Naive thymus-derived CD8-positive, alpha-beta T cell (primary cell): ENCODE measurements at places on chromosomes 11 and 22.
A peak's percentile ranks its signal among the peaks of the same experiment; 100 is the strongest.

DNA sequence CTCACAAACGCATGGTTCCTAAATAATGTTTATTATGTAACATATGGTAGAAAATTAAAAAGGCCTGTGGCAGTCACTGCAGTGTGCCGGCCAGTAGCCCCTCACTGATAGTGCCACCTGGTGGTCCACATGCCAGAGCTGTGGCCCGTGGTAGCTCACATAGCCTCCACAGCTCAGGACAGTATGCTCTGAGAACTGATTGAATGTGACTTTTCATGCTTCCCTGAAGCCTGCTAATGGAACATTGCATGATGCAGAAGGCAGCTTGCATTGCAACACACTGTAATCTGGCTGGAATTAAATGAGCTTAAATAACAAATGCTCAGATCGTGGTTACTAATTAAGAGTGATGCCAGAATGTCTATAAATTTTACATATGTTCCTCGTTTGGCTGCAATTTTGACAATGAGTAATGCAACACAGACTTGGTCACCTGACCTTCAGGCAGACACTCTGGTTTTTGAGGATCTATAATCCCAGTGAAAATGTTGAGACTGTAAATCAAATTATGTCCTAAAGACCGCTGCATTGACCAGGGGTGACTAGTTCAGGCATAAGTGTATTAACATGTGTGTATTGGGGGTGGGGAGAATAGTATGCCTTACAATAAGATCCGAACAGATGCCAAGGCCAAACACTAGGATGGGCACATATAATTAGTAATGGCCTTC is 566.4 kb downstream of the METTL15 start:
- H3K36me3 ChIP-seq = no peaks in the 10 kb centered on the region
- H3K4me3 ChIP-seq = no peak overlapping the region
- DNase-seq = no peak
- H3K4me1 ChIP-seq = no peaks in the 10 kb centered on the region

DNA sequence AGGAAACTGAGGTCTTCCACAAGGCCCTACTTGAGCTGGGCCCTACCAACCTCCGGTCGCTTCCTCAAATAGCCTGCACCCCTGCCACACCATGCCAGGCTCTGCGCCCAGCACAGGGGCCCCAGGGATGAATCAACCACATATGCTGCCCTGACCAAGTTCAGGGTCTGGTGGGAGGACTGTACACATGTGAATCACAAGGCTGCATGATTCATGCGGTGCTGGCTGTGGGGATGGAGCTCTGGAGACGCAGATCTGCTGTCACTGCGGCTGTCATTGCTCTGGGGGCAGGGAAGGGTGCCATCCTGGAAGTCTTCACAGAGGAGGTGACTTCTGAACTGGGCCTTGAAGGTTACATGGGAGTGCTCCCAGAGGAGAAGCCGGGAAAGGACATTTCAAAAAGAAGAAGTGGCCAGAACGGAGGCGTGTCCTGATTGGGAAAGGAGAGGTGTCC is 21.5 kb downstream of the CYTH4 start:
- peaks cover 51% of the 10 kb centered on the region for H3K36me3 ChIP-seq
- H3K4me1 ChIP-seq = peaks cover 95% of the 10 kb centered on the region
- peak overlapping the region; percentile 95 for H3K27ac ChIP-seq
- no peaks in the 10 kb centered on the region for H3K27me3 ChIP-seq
- H3K4me3 ChIP-seq = no peak overlapping the region
- DNase-seq = no peak

- no peaks in the 10 kb centered on the region for H3K27me3 ChIP-seq
- DNase-seq = no peak
- no peaks in the 10 kb centered on the region for H3K4me1 ChIP-seq
- H3K27ac ChIP-seq = no peak overlapping the region
- H3K4me3 ChIP-seq = no peak overlapping the region
These were observed 245.4 kb downstream of the GRIK4 start for GRCh38 chr11:120756931-120757330.

- no peak for DNase-seq
- H3K27ac ChIP-seq = no peak overlapping the region
- no peaks in the 10 kb centered on the region for H3K36me3 ChIP-seq
- H3K27me3 ChIP-seq = peaks cover 3% of the 10 kb centered on the region
- no peaks in the 10 kb centered on the region for H3K4me1 ChIP-seq
- no peak overlapping the region for H3K4me3 ChIP-seq
These were observed 118.7 kb upstream of the E2F8 start for GRCh38 chr11:19359221-19360000.

GRCh38 chr11:69479591-69480271 is 1.7 kb upstream of the LINC01488 start:
- H3K27me3 ChIP-seq = no peaks in the 10 kb centered on the region
- no peak for DNase-seq
- H3K4me3 ChIP-seq = no peak overlapping the region
- H3K36me3 ChIP-seq = no peaks in the 10 kb centered on the region

DNA sequence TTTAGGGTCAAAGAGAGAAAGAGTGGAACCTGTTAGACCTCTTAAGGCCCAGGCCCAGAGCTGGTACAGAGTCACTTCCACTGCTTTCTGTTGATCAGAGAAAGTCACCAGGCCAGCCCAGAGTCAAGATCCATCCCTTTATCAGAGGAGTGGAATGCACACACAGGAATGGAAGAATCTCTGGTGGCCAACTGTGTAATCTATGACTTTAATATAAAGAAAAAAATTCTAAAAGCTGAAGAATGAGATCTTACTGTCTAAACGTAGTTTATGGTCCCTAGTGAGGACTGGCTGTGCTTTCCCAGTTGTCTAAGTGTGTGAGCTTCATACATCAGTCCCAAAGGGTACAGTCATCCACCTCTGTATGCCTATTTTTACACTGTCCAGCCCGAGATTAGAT is 51.0 kb downstream of the PPFIBP2 start:
- peaks cover 39% of the 10 kb centered on the region for H3K36me3 ChIP-seq
- DNase-seq = no peak
- peaks cover 1% of the 10 kb centered on the region for H3K4me1 ChIP-seq
- no peak overlapping the region for H3K27ac ChIP-seq
- H3K27me3 ChIP-seq = peaks cover 1% of the 10 kb centered on the region
- H3K4me3 ChIP-seq = no peak overlapping the region

GRCh38 chr11:78266451-78266850 is 77.7 kb downstream of the USP35 start:
- H3K4me3 ChIP-seq = no peak overlapping the region
- DNase-seq = peak; percentile 2
- H3K27me3 ChIP-seq = no peaks in the 10 kb centered on the region
- H3K4me1 ChIP-seq = peaks cover 5% of the 10 kb centered on the region
- no peaks in the 10 kb centered on the region for H3K36me3 ChIP-seq

- peak overlapping the region; percentile 87 for H3K4me3 ChIP-seq
- peak; percentile 47 for DNase-seq
- H3K36me3 ChIP-seq = peaks cover 2% of the 10 kb centered on the region
- no peaks in the 10 kb centered on the region for H3K27me3 ChIP-seq
These were observed 1.2 kb downstream of the C2CD2L start for GRCh38 chr11:119108146-119108856.

DNA sequence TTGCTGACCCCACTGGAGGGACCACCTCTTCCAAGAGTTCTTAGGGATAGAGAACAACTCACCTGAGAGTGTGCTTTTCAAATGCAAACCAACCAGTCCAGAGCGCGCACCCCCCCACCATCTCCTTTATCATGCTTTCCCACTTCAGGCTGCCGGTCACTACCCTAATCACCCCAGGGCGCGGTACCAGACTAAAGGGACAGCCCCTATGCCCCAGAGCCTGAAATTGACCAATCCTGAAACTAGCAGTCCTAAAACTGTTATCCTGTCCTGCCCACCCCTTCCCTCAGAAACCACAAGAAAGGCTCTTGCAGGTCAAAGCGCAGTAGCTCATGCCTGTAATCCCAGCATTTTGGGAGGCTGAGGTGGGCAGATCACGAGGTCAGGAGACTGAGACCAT is 37.0 kb downstream of the NEAT1 start:
- no peaks in the 10 kb centered on the region for H3K36me3 ChIP-seq
- peaks cover 3% of the 10 kb centered on the region for H3K4me1 ChIP-seq
- H3K27me3 ChIP-seq = no peaks in the 10 kb centered on the region
- H3K4me3 ChIP-seq = no peak overlapping the region
- no peak overlapping the region for H3K27ac ChIP-seq

- H3K27ac ChIP-seq = no peak overlapping the region
- H3K36me3 ChIP-seq = no peaks in the 10 kb centered on the region
- no peak overlapping the region for H3K4me3 ChIP-seq
These were observed 61.9 kb downstream of the CYB5R2 start for GRCh38 chr11:7611411-7611810.

GRCh38 chr11:65043881-65044501 is 3.0 kb downstream of the SAC3D1 start:
- H3K27me3 ChIP-seq = no peaks in the 10 kb centered on the region
- DNase-seq = no peak
- peaks cover 6% of the 10 kb centered on the region for H3K36me3 ChIP-seq
- peak overlapping the region; percentile 51 for H3K27ac ChIP-seq
- H3K4me3 ChIP-seq = no peak overlapping the region
- H3K4me1 ChIP-seq = peaks cover 11% of the 10 kb centered on the region

DNA sequence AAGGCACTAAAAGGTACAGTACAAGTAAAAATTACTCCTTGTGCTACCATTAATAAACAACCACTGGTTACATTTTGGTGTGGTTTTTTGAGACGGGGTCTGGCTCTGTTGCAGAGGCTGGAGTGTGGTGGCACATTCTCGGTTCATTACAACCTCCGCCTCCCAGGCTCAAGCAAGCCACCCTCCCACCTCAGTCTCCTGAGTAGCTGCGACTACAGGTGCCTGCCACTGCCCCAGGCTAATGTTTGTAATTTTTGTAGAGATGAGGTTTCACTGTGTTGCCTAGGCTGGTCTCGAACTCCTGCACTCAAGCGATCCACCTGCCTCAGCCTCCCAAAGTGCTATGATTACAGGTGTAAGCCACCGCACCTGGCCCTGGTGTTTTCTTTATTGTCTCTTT is 20.8 kb downstream of the TAF1D start:
- no peak overlapping the region for H3K4me3 ChIP-seq
- H3K27ac ChIP-seq = no peak overlapping the region
- H3K27me3 ChIP-seq = no peaks in the 10 kb centered on the region
- peaks cover 30% of the 10 kb centered on the region for H3K36me3 ChIP-seq
- no peak for DNase-seq

- no peaks in the 10 kb centered on the region for H3K36me3 ChIP-seq
- H3K27ac ChIP-seq = no peak overlapping the region
- no peak overlapping the region for H3K4me3 ChIP-seq
- peaks cover 2% of the 10 kb centered on the region for H3K27me3 ChIP-seq
These were observed 105.1 kb downstream of the HIPK3 start for GRCh38 chr11:33362051-33362910.

GRCh38 chr11:94926698-94927237 is 46.6 kb downstream of the CWC15 start:
- H3K27me3 ChIP-seq = peaks cover 4% of the 10 kb centered on the region
- peaks cover under 1% of the 10 kb centered on the region for H3K36me3 ChIP-seq

DNA sequence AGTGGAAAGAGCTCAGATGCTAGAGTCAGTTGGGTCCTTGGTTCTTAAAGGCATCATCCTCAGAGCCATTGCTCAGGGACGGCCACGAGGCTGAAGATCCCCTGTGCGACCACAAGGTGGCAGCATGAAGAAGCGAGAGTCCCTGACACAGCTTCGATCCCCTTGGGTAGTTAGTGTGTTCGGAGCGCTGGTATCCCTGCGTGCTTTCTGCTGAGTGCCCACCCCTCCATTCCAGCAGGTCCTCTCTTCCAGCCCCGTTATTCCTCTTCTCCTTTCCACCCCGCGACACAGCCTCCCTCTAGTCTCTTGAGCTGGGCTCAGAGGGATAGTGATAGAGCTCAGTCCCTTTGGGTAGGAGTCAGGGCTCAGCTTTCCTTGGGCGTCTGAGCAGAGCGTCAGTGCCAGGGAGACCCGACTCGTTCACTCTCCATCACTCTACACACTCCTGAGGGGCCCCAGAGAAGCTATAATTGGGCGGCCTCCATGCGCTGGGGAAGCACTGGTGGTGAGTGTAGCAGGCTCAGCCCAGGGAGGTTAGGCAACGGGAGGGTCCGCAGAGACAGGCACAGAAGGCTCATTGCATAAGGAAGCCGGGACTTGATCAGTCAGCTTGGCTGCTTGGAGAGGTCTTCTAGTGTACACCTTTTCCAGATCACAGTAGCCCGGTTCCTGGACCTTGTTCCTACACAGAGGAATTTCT is at the start of gene OR51D1:
TSS of gene OR51D1 (plus strand) at position 516 of the 700 bp plus-strand sequence. CDS start 2,314 bp downstream, outside the sequence.
- peak; percentile 57 for DNase-seq
- no peaks in the 10 kb centered on the region for H3K36me3 ChIP-seq
- H3K27me3 ChIP-seq = peaks cover 9% of the 10 kb centered on the region
- H3K4me1 ChIP-seq = no peaks in the 10 kb centered on the region
- no peak within 1 kb of the TSS for H3K27ac ChIP-seq

GRCh38 chr11:19444231-19444630 is 203.5 kb upstream of the E2F8 start:
- H3K4me3 ChIP-seq = no peak overlapping the region
- H3K27ac ChIP-seq = no peak overlapping the region
- H3K36me3 ChIP-seq = no peaks in the 10 kb centered on the region
- peaks cover 27% of the 10 kb centered on the region for H3K27me3 ChIP-seq
- no peaks in the 10 kb centered on the region for H3K4me1 ChIP-seq

DNA sequence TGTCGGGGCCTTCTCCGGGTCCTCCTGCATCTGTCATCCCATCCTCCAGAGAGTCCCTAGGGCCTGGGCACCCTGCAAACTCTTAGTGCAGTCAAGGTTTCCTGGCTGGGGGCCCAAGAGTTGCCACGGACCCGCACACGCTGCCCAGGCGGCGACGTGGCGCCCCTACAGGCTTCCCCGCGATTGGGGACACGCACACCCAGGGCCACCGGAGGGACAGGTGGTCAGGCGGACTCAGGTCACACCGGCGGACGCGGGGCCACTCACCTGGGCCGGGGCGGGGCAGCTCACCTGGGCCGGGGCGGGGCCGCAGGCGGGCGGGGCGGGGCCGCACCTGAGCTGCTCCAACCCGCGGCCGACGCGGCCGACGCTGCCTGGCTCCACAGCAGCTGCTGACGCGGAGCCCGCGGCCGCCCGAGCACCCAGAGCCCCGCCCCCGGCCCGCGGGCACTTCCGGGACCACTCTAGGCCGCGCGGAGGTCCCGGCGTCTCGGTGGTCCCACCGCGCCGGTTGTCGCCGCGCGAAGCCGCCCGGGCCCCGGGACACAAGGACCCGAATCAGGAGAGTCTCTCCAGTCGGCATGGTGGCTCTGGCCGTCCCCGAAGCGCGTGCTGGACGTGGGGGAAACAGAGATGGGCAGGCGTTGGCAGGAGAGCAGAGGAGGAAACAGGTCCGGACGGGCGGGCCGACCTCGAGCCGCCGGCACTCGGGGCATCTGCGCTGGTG is at the start of gene ZNF70:
TSS of gene ZNF70 (minus strand) at position 399 of the 727 bp plus-strand sequence. CDS start 5,972 bp downstream, outside the sequence.
- H3K27me3 ChIP-seq = no peaks in the 10 kb centered on the region
- H3K4me1 ChIP-seq = peaks cover 39% of the 10 kb centered on the region
- peak; percentile 90 for DNase-seq
- peak within 1 kb of the TSS; percentile 87 for H3K27ac ChIP-seq

DNA sequence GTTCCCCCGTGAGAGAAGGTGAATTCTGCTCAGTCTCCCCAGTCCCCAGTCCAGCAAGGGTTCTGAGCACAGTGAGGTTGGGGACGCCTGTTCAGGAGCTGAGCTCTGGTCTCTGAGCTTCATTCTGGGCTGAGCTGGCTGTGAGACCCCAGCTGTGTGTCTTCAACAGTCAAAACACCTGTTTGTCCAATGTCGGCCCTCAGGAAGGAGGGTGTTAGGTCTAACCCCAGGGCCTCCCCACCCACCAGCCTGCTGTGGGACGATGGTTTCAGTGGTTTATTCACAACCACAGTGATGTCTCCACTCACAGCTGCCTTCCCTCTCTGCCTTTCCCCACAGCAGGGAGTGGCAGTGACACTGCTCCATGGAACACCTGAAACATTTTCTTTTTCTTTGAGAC is 1282.9 kb downstream of the TBC1D22A start:
- no peak overlapping the region for H3K4me3 ChIP-seq
- H3K4me1 ChIP-seq = no peaks in the 10 kb centered on the region
- no peak overlapping the region for H3K27ac ChIP-seq
- peaks cover 13% of the 10 kb centered on the region for H3K27me3 ChIP-seq
